ENCODE measurements at places on chromosomes 16 and 17.

- no peak for DNase-seq
Measured at GRCh38 chr17:50922107-50922506, 56.0 kb upstream of the TOB1 start.

DNA sequence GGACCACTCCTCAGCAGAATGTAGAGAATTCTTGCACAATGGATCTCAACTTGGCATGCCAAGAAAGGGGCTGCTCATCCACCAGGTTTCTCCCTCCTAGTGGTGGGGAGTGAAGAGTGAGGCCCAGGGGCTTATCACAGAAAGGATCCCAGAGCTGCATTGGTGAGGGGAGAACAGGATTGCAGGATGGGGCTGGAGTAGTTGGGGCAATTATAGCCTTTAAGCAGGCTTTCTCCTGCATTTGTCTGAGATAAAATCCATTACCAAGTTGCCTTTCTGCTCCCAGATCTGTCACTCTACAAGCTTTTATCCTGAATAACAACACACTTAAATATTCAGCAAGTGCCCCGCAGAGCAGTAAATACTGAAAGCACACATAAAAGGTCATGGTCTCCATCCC lies 130.8 kb upstream of the CES5A start:
- no peak for DNase-seq

DNA sequence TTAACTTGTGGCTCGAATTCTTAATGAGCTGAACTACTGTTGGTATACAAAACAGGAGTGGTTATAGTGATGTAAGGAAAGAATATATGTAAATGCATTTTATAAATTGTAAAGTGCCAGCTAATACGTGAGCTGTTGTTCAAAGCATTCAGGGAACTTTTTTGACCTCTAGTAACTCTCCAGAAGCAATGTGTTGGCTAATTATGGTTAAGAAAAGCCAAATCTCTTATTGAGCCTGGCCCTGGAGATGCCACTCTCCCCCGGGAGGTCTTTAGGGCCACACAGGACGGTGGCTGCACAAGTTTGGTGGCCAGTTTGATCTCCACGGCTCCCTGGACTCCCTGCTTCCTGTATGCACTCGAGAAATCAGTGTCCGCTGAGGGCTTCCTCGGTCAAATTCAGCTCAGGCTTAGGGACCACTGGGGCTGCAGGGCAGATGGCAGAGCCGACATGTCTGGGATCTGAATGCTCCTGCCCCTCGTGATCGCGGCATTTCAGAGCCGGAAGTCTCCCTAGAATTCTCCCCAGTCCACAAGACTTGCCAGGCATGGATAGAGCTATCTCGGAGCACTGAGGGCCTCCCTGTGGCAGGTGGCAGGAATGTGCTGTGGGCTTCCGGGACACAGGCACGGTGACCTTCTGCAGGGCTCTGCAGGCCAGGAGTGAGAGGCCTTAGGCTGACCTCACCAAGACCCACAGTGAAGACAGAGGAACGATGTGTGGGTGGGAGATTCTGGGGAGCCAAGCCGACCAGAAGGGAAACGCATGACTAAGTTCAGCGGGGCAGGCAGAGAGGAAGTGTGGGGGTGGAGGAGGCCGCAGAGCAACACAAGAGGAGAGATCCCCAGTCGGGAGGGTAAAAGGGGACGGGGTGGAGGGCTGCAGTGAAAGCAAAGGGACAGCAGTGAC lies 18.6 kb upstream of the PITPNM3 start:
- no peak for DNase-seq

- DNase-seq: no peak
Measured at GRCh38 chr16:49498666-49499413, 125.2 kb downstream of the C16orf78 start.

DNA sequence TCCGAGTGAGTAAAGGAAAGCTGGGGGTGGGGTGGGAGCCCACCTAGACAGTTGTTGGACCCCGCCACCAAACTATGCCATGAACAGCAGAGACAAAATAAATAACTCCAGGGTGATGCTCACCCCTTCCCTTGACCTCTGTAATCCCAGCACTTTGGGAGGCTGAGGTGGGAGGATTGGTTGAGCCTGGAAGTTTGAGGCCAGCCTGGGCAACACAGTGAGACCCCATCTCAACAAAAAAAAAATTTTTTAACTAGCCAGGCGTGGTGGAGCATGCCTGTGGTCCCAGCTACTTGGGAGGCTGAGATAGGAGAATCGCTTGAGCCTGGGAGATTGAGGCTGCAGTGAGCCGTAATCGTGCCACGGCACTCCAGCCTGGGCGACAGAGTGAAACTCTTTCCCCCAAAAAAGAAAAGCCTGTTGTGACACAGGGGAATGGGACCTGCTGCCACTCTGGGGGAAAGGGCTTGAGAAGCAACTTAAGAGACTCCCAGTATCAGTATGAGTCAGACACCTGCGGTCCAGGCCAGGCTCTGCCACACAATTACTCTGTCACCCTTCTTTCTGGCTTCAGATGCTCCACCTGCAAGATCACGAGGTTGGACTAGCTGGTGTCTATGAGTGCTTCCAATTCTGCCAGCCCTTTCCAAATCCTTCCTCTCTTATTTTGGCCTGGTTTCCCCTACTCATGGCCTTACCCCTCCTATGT lies 5.0 kb downstream of the SGCA start:
- DNase-seq: no peak

DNA sequence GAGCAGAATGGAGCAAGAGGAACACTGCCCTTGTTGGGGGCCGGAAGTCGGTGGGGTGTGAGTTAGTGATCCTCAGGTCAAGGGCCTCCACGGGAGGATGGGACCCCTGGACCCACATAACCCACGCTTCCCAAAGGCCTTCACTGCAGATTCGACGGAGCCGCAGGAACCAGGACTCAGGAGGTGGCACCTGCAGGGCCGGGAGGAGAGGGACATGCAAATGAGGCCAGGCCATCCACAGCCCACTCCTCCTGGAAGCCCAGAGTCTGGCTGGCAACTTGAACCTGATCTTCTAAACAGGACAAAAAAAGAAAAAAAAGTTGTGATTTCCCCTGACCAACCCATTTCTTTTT lies 299.9 kb downstream of the SOX9 start:
- no peak for DNase-seq

- DNase-seq: no peak
Measured at GRCh38 chr16:4096509-4096908, 19.7 kb downstream of the ADCY9 start.

DNA sequence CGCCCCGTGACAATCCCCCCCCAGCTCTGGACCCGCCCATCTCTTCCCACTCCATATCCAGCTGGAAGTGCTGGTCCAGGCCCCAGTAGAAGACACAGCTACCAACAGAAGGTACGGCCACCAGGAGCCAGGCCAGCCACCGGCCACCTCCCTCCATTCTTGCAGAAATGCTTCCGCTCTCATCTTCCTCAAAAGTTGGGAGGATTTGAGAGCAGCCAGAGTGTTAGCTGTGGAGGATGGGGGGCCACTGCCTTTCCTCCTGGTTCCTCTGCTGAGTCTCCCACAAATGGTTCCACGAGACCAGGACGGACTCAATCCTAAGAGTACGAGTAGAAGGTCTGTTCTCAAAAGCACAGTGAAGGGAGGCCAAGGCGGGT lies 78.3 kb downstream of the GAS7 start:
- DNase-seq: no peak

DNA sequence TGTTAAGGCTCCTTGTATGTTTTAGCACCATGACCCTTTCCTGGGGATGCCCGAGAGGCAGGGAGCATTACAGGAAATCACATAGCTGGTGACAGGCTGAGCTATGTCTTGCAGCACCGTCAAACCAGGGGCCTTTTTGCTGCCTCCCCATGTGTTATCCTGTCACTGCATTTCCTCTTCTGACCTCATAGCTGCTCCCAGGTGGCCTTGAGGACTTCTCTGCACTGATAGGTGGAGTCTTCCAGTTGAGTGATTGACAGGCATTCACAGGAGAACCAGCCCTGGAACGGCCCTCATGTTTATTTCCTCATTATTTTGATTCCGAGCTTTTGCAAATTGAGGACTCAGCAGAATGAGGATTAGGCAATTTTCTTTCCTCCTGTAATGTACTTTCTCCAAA lies 349.6 kb downstream of the HAPSTR1 start:
- no peak for DNase-seq

- DNase-seq: no peak
Measured at GRCh38 chr16:77409311-77409710, 25.5 kb downstream of the ADAMTS18 start.

DNA sequence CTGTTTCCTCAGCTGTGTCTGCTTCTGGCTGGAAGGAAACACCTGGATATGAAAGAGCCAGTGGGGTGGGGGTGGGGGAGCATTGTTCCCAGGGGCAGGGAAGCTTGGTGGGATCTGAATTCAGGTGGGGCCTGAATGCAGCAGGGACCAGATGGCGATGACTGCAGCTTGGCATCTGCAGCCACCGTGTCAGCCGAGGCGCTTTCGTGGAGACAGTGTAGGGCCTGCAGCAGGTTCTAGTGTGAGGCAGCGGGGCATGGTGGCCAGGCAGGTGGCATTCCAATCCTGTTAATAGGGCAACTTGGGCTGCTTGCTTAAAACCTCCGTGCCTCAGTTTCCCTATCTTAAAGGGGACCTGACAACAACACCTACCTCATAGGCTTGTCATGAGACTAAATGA lies 1.7 kb downstream of the PIK3R6 start:
- no peak for DNase-seq

- DNase-seq: no peak
Measured at GRCh38 chr17:79280866-79281572, 206.4 kb downstream of the ENGASE start.

GRCh38 chr17:14396547-14396946 lies 95.7 kb downstream of the HS3ST3B1 start:
- no peak for DNase-seq

- DNase-seq: no peak
Measured at GRCh38 chr17:72984145-72984925, 108.2 kb downstream of the SLC39A11 start.

DNA sequence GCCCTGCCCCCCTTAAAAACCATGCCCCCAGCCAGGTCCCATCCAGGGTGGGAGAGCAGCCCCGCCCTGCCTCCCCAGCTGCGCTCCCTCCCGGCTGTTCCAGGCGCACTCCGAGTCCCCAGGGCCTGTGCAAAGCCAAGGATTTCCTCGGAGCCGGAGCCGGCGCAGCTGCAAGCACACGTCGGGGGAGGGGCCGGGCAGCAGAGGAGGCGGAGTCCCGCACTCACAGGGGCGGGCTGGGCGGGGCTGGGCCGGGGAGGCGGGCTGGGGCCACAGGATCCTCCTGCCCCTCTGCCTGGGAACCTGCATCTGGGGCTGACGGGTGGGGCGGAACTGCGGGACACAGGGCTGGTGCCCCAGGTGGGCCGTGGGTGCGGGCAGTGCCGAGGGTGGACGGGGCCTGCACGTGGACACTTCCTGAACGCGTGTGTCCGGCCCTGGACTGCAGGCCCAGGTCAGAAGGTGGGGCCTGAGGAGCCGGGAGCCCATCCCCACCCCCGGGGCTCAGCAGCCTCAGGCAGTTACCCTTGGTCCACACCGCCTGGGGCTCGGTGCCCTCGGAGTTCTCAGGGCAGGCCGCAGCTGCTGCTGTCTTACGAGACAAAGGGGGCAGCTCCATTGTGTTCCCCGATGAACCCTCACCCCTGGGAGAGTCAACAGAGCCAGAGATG lies 24.0 kb upstream of the SSTR5 start:
- peak; percentile 83 for DNase-seq

DNA sequence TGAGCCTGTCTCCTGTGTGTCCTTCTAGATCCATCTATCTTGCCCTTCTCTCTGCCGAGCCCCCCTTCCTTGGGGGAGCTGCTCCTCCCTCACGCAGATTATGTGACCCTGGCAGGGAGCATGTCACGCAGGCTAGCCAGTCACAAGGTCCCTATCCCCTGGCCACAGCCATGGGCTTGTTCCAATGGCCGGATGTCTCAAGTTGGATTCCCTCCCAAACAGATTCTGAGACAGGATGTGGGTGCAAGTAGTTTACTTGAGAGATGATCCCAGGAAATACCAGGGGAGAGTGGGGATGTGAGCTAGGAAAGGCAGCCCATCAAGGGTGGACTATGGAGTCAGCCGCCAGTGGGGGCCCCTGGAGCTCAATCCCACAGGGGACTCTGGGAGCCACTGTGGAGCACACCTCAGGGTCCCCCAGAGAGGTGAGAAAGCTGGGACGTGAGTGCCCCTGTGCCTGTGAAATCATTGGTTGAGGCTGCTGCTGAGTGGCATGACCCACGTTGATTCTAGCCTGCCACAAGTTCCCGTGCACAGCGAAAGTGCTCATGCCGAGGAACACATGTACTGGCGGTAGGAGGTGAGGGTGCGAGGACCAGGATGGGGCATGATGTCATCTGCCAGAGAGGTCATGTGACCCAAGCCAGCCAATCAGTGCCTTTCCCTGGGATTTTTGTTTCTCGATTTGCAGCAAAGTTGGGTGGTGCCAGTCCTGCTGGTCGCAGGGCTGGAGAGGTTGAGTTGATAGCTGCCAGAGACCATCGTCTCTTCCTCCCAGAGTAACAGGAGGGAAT lies 6.4 kb upstream of the CRISPLD2 start:
- DNase-seq: no peak

GRCh38 chr16:87245511-87245910 lies 71.7 kb downstream of the C16orf95 start:
- DNase-seq: no peak

DNA sequence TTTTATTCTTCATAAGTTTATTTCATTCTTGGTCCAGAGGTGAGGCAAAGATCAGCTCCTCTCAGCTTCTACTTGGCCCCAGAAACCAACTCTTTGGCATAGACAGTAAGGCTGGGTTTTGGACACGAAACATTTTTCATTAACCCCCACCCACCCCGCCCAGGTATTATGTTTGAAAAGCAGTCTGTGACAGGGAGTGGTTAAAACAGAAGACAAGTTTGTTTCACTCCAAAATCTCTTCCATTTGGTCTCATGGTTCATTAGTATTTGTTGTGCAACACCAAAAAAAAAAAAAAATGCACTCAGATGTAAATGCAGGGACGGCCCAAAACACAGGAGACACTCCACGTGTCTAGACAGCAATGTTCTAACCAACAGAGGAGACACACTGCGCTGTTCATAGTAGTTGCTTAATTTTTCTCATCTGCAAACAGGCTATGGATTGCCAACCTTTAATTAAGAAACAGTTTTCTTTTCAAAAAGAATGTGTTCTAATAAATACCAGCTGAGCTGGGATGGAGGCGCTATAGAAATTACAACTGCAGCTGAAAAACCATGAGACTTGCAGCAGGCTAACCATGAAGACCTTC lies 39.8 kb upstream of the MMP2 start:
- DNase-seq: no peak

DNA sequence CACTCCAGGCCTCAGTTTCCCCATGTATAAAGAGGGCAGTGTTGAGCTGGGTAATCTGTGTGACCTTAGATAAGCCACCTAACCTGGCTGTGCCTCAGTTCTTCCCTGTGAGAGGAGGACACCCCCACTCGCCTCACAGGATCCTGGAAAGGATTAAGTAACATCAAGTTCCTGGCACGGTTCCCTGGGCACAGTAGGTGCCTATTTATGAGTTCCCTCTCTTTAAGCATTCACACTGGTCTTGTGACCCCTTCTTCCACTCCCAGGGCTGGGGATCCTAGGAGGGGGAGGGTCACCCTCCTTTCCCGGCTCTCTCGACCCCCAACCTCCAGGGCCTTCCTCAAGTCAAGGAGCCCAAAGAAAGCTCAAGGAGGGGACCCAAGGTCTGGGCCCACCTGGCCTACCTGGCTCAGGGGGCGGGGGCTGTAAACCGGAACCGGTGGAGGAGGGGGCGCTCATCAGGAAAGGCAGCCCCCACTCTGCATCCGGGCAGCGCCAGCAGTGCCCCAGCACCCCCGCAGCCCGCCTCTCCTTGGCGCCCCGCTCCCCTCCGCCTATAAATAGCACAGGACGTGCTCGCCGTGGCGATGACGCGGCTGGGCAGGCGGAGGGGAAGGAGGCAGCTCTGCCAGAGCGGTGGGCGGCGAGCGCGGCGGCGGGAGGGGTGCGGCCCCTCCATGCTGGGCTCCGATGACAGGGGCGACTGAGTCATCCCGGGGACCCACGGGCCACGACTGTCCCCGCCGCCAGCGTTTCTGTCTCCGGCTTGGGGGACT lies 9.4 kb downstream of the RPL19 start:
- DNase-seq: no peak

- no peak for DNase-seq
Measured at GRCh38 chr17:76500747-76501017, 541 bp downstream of the RHBDF2 start.

Measured in hippocampal formation (tissue), 2 donors.